ENCODE measurements at places on chromosomes 7 and 10. TPM values are rescaled to one million over a fixed set of nuclear protein-coding genes. Genes with fewer than 3 reads are reported as not detected.

The INTS15 gene
- 44.1 TPM for total RNA-seq

DNA sequence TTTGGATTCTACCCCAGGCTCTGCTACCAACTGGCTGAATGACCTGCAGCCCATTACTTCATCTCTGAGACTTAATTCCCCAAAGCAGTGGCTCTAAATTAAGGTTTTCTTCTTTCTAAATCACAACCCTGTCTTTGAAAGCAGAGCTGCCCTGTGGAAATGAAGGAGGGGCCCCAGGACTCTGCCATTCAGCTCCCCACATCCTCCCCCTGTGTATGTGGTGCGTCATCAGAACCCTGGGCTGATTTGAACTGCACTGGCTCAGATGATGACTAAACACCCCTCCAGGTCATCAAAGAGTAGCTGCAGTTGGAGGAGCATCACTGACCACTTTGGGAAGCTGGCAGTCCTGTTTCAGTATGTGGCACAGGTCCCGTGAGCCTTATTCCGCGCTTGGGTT, 46.6 kb downstream of the BPGM start:
- DNase-seq: no peak

The CAMK2B gene
- 7.6 TPM for total RNA-seq

DNA sequence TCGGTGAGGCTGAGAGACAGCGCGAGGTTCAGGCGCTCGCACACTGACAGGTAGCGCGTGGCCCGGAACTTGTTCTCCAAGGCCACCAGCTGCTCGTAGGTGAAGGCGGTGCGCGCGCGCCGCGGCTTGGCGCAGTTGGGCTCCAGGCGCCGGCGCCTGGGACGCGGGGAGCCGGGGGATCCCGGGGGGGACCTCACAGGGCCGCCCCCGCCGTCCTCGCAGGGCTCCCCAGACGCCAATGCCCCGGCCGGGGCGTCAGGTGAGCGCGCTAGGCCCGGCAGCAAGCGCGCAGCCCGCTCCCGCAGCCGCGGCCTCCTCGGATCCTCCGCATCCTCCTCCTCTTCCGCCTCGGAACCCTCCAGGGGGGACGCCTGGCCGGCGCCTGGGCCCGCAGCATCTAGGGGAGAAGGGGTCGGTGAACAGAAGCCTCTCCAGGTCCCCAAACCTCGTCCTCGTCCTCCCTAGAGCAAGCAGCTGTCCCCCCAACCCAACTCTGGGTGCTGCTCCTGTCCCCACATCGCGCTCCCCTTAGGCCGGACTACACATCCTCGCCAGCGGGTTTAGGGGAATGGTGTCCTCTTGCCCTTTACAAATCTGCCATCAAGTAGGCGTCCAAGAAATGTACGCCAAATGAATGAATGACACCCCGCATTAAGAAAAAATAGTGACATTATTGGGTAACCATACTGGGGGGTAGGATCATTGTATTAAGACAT, 1.9 kb downstream of the NKX1-2 start:
- no peak for DNase-seq

DNA sequence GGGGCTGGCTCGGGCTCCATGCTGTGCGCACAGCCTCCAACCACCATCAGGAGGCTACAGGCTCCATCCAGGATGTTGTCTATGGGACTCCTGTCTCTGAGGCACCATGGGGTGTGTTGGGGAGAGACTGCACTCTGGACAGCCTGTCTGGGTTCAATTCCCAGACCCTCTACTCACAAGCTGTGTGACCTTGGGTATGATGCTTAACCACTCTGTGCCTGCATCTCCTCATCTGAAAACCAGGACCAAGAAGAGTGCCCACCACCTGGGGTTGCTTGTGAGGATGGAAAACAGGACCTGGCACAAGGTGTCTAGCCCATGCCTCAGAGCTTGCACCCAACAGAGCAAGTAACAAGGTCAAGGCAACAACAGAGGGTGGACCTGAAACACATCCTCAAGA, 109.8 kb downstream of the KCNMA1 start:
- DNase-seq: no peak

DNA sequence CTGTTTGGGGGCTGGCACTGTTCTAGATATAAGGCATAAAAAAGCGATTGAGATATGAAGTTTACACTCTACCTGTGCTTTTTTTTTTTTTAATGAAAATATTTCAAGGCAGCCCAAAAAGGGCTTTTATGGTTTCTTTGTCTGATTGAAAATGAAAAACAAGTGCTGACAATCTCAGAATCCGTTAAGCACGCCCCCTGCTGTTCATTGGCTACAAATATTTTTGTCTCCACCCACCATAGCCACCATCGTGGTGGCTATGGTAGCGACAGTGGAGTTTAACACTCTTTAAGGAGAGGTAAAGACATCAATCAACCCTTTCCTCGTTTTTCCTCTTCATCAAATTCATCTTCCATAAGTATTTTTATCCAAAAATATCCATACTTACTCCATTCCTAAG, 94.2 kb downstream of the CD36 start:
- no peak for DNase-seq

GRCh38 chr10:122999347-122999746, 9.2 kb downstream of the IKZF5 start:
- DNase-seq: no peak

All from type B pancreatic cell (in vitro differentiated cells).